ENCODE measurements at places on chromosomes 2 and 18.

DNA sequence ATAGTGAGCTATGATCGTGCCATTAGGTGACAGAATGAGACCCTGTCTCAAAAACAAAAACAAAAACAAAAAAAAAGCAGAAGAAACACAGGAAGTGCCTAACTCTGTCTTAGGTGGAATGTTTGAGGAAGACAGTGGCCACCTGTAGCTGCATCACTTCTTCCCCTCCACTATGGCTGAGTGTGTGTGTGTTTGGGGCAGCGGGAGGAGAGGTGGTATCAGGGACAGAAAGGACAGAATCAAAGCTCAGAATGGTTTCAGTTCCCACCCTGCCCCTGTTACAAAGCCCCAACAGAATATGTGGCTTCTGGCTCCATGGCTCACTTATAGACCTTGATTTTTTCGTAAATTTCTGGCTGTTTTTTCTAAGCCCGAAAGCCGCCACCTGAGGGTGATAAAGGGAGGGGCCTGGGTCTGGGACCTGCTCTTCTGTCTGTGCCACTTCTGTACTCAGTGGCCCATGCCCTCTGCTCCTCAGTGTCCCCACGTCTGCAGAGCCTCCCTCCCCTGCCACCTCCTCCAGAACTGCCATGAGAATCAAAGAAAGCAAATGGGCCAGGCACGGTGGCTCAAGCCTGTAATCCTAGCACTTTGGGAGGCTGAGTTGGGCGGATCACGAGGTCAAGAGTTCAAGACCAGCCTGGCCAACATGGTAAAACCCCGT lies 27.4 kb downstream of the SERTAD2 start:
- DNase-seq: no peak

- DNase-seq: no peak
Observed at GRCh38 chr2:11314487-11314886, 29.9 kb downstream of the ROCK2 start.

GRCh38 chr2:239240414-239240881 lies 160.4 kb downstream of the HDAC4 start:
- no peak for DNase-seq

DNA sequence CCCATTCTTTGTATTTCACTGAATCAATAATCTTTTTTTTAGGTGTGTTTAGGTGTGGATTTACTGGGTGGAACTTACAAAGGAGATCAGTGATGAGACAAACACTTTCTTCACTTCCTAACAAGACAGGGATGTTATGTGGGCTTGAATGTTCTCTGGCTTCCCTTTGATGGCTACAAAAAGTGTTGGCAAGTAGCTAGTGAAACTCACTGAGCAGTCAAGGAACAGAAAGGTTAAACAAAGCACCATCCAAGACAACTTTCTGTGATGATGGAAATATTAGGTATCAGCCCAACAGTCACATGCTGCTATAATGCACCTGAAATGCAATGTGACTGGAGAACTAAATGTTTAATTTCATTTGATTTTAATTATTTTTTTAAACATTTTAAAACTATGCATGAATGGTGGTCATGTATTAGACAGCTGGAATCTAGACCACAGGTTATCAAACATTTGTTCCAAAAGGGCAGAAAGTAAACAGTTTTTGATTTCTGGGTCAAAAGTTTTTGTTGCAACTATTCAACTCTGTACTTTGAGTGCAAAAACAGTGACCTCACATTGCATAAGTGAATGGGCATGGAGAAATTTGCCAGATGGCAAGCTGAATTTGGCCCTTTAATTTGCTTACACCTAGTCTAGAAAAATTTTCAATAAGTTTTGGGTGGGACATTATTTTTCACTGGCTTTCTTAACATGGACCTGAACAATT lies 1272.7 kb upstream of the TMEFF2 start:
- DNase-seq: no peak

DNA sequence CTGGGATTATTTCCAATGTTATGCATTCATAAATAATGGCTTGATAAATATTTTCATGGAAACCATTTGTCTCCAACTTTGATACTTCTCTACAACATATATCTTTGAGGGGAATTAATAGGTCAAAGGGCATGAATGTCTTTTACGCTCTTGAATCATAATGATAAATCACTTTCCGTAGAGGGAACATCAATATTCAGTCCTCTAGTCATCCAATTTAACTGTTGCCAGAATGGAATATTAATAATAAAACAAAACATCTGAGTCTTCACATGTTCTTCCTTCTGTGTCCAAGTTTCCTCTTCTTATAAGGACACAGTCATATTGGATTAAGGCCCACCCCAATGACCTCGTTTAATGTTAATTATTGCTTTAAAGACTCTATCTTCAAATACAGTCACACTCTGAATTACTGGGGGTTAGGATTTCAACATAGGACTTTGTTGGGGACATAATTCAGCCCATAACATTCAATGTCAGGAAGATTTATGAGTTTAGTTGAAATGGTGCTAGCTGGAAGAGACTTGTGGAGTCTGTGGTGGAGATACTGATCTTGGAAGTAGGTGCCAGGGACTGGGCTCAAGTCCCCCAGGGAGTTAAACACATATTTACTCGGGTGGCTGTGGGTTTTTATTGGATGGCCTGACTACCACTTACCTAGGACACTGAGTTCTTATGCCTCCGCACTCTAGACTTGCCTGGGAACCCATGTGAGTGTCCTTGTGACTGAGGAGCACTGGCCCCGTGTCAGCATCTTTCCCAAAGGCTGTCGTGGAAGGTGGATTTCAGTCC lies 85.0 kb upstream of the SEC11C start:
- no peak for DNase-seq

- DNase-seq: no peak
Observed at GRCh38 chr2:46387292-46387691, 90.1 kb downstream of the EPAS1 start.

GRCh38 chr18:22210311-22210754 lies 40.9 kb downstream of the GATA6 start:
- no peak for DNase-seq

- DNase-seq: no peak
Observed at GRCh38 chr2:125643128-125643527, 1012.8 kb upstream of the GYPC start.

GRCh38 chr2:201939453-201939941 lies 94.2 kb upstream of the FZD7 start:
- DNase-seq: no peak

GRCh38 chr18:29660777-29661176 lies 1381.8 kb downstream of the DSC3 start:
- no peak for DNase-seq

DNA sequence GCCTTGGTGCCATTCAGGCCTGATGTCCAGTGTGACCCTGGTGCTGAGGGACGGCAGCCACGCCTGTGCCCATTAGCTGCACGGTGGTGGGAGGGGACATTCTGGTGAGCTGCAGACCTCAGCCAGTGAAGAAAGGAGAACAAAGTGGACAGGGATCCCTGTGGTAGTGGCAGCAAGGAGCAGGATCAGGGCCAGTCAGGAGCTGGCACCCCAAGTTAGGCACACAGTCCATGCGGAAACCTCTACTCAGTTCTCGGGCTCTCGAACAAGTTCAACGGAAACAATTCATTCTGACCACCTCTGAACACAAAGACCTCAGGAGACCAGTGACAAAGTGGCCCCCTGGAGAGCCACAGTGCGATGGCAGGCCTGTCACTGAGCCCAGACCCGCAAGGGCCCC lies 30.1 kb downstream of the COA5 start:
- no peak for DNase-seq

- no peak for DNase-seq
Observed at GRCh38 chr2:229378386-229378785, 107.3 kb upstream of the PID1 start.

DNA sequence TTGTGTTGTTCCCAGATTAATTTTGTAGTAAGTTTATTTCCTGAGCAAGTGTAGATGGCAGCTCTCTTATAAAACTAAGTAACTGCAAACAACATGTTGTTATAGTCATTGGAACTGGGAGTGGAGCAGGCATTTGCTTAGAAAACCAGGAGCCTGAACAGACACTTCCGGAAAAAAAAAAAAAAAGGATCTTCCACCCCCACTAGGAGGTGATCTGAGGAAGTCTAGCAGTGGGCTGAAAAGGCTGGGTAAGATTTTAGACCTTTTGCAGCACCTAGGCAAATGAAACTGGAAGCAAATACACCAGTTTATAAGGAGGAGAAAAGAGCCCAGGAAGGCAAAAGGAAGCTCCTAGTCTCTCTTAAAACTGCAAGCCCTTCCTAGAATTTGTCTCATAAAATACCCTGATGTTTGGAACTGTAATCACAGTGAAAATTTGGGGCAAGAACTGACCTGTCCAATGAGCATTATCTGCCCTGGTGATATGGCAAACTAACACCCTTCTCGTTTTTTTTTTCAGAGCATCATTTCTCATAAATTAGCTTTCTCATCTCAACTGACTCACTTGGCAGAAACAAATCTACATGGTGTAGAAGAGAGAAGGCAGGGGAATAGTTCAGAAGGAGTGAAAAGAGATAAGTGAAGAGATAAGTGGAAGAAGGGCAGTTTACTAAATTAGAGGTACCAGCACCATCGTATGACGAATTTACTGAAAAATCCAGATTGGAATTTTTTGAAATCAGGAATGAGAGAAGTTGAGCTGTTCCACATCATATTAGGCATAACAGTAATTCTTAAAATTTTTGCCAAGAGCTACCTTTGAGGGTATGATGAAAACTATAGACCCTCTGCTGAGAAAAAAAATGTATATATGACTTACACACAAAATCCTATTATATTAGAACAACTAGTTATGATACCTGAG lies 4.2 kb upstream of the CCNYL1 start:
- no peak for DNase-seq

DNA sequence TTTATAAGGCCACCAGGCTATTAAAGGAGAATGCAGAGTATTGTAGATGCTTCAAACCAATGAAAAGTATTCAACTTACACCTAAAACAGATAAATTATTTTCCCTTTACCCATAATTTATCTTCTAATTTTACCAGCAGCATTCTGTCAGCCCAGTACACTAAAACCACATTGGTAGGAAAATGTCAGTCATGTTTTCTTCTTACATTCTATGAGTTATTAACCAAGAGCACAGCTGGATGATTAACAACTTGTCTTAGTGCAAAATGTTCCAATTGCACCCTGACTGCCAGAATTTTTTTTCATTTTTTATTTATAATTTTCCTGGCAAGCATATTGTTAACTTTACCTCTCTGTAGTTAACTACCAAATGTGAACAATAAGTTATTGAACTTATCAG lies 79.0 kb upstream of the WDR75 start:
- no peak for DNase-seq

DNA sequence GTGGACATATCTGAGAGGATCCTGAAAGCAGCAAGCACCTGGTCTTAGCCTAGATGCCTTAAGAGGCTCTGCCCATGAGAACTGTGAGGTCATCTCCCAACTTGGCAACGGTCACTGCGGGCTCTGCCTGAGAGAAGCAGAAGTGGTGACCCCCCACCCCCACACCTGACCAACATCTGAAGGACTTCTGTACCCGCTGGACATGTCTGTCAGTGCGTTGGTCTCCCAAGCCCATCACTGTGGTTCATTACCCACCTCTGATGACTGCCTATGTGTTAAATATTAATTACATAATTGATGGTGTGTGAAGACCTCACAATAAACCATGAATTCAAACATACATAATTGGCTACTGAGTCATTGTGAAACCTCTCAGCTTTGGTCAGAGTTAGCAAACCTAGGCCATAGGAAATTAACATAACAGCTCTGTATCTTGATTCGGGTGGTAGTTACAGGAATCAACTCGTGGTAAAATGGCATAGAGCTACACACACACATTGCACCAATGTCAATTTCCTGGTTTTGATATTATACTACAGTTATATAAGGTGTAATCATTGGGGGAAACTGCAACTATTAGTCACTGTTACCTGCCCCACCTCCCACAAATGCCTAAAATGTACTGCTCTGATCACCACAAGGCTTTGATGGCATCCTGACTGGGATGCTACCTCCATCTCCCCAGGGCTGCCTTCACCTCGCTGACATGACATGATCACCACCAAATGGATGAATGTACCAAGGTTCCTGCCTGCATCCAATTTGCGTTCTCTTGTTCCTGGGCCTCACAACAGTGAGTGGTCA lies 4.3 kb upstream of the GALNT1 start:
- no peak for DNase-seq

DNA sequence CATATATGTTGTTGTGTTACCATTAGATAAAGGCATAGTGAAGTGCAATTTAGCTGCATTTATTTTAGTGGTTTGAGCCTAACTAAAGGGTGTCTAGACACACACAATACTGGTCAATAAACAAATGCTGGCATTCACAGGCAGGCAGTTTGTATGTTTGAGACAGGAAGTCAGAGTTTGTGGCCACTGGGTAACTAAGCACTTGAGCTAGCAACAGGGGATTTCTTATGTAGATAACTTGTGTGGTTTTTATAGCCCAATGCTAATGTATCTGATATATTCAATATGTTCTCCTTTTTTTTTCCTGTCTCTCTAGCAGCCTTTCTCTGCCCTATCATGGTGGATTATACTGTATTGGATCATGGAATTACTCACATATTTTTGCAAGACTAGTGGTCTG lies 38.1 kb downstream of the LRRTM4 start:
- no peak for DNase-seq

- no peak for DNase-seq
Observed at GRCh38 chr2:161036926-161037325, 123.3 kb upstream of the TANK start.

DNA sequence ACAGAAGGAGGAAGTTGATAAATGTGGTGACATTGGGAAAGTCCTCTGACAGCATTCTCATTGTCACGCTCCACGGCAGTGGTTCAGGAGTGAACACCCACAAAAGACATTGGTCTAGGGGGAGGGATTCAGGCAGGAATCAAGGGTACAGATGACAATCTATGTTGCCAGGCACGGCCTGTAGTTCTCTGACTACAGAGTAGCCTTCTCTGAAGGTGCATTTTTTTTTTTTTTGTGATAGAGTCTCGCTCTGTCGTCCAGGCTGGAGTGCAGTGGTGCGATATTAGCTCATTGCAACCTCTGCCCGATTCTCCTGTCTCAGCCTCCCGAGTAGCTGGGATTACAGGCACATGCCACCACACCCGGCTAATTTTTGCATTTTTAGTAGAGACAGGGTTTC lies 7.4 kb upstream of the MOB1A start:
- no peak for DNase-seq

- no peak for DNase-seq
Observed at GRCh38 chr2:18262601-18263000, 297.9 kb downstream of the RDH14 start.

- no peak for DNase-seq
Observed at GRCh38 chr18:63492851-63493250, 16.1 kb downstream of the SERPINB5 start.

DNA sequence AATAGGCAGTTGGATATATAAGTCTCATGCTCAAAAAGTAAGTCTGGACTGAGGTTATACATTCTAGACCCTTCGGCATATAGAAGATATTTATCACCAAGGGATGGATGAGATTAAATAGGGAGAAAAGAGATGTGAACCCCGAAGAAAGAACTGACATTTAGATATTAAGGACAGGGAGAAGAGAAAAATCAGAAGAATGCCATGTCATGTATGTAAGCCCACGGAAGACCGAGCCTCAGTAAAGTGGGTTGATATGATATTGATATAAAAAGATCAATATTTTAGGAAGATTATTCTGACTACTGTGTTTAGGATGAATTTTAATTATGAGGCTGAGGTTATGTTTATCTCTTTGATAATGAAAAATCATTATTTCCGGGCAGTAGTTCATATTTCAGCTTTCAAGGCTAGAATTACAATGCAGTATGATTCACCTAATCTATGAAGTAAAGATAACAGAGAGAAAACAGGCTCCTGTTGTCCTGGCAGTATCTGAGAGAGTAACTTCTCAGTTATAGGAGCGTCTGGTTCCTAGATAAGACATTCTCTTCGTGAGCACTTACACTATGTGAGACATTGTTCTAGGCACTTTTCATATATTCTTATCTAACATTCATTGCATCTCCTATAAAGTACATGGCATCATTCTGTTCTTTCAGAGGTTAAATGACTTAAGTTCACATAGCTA lies 83.0 kb downstream of the UBR3 start:
- DNase-seq: no peak
